Astrocyte (in vitro differentiated cells and primary cell): ENCODE measurements at places on chromosomes 1 and 21. TPM values are rescaled to one million over a fixed set of nuclear protein-coding genes. Genes with fewer than 3 reads are reported as not detected.

DNA sequence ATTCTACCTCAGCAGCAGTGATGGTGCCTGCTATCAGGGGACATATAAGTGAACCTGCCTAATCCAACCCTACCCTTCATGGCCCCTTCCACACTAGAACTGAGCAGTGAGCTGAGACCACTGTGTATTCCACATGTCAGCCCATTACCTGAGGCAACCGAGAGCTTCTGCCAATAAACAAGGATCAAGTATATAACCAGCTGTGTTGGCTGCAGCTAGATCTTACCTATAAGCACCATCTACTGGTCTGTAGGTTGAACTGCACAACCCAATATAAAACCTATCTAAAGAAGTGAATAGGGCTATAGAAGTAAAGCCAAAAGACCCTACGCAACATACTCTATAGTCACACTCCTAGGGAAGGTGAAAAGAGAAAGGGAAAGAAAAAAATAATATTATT is 376.9 kb downstream of the HHIPL2 start:
- no peaks in the 10 kb centered on the region for H3K27me3 ChIP-seq
- H3K27ac ChIP-seq = no peak overlapping the region
- no peaks in the 10 kb centered on the region for H3K36me3 ChIP-seq
- peaks cover 15% of the 10 kb centered on the region for H3K4me1 ChIP-seq
- peak; percentile 41 for DNase-seq
- H3K4me3 ChIP-seq = no peak overlapping the region

Gene MCOLN2
- total RNA-seq = 1.4 and 1.6 TPM in 2 replicates

Gene CFHR1
- total RNA-seq = 0.23 TPM in 1 of 2 replicates, not detected in the other

DNA sequence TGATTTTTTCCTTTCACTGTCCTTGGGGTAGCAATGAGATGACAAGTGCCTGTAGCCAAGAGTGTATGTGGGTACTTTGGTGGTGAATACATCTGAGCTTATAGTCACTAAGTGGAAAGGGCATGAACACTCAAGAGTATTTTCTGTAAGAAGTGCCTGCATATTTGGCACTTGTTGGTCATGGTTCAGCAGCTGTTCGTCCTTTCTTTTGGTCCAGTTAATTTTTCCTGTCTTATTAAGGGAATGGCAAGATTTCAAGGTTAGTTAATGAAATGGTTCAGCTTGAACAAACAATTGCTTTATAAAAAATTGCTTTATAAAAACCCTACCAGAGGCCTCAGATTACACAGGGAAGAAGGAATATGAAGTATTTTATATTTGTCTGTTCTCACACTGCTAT is 48.6 kb upstream of the GPR52 start:
- no peak overlapping the region for H3K4me3 ChIP-seq
- no peaks in the 10 kb centered on the region for H3K36me3 ChIP-seq
- no peak overlapping the region for H3K27ac ChIP-seq
- no peaks in the 10 kb centered on the region for H3K27me3 ChIP-seq

Gene FAM167B
- total RNA-seq = 0.64 and 0.75 TPM in 2 replicates

DNA sequence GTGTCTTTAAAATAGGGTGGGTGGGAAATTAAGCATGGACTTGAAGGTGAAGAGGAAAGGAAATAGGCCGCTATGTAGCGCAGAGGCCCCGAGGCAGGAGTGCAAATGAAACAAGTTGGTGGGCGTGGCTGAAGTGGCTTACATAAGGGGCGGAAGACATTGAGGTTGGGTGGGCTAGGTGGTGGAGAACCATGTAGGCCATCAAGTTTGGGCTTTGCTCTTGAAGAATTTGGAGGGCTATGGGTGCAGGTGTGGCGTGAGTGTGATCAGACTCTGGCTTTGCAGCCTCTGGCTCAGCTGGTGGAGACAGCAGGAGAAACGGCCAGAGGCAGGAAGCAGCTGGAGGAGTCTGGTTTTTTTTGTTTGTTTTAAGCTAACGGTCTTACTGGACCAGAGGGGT is 6.7 kb downstream of the SLFNL1 start:
- no peak overlapping the region for H3K27ac ChIP-seq
- no peaks in the 10 kb centered on the region for H3K27me3 ChIP-seq
- DNase-seq = no peak
- H3K4me3 ChIP-seq = no peak overlapping the region

DNA sequence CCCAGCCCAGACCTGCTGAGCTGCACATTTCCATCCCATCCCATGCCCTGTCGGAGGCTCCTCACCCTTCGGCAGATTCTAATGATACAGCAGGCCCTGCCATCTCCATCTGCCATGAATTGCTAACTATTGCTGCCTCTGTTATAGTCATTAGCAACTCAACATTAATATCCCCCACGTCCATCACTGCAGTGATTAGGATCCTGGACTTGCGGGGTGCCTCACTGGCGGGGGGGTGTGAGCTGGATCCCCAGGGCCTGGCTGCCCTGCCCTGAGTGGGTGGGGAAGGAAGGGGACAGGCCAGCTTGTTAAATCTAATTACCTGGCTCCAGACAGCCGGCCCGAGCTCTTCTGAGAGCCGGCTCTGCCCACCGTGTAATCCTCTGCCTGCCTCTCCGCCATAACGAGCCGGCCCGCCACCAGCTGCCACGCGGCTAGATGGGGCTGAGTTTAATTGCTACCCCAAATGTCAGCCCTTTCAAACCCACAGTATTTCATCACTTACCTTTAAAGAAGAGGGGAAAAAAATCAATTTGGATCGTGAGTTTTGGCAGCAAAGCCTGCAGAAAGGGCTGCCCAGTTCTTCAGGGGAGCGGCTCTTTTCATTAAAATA is 227.3 kb upstream of the CSF3R start:
- DNase-seq = no peak
- no peak overlapping the region for H3K4me3 ChIP-seq
- H3K36me3 ChIP-seq = no peaks in the 10 kb centered on the region
- H3K27ac ChIP-seq = no peak overlapping the region

DNA sequence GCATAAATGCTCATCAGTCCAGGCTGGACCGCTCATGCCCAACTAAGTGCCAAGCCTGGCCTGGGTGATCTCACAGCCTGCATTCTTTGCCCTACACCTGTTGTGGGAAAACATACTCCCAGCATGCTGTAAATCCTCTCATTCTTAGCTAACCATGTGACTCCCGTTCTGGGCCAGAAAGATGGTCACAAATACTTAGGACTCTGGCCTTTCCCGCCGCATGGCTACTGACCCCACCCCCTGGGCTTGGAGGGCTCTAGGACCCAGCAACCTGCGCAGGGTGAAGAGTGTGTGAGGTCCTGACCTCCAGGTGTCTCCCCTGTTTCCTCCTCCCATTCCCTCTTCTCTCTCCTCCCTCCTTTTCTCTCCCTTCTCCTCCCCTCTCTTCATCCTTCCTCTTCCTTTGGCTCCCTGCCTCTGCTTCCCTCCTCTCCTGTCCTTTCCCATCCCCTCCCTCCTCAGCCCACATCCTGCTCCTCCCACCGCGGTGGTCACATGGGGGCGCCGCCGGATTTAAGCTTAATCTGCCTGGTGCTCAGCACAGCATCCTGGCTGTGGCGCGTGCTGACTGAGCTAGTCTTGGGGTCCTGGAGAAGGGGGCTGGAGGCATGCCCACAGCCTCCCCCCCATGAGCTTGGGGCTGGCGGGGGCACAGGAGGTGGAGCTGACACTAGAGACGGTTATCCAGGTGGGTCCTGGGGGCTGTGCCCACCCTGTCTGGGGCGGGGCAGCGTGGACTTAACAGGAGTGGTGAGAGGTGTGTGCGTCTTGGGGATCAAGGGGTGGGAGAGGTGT is at the start of gene CROCC:
Gene CROCC, plus strand, starts transcription at position 541 of the 795 bp plus-strand sequence. Its CDS starts 88 bp downstream, at position 629.
- no peak for DNase-seq
- peaks cover 10% of the 10 kb centered on the region for H3K4me1 ChIP-seq
- H3K27ac ChIP-seq = no peak within 1 kb of the TSS
- peak within 1 kb of the TSS; percentile 42 for H3K4me3 ChIP-seq
- H3K36me3 ChIP-seq = no peaks in the 10 kb centered on the region

GRCh38 chr1:161404051-161404597 is 36.4 kb upstream of the CFAP126 start:
- peaks cover under 1% of the 10 kb centered on the region for H3K4me1 ChIP-seq
- no peaks in the 10 kb centered on the region for H3K36me3 ChIP-seq
- DNase-seq = no peak
- peaks cover 5% of the 10 kb centered on the region for H3K27me3 ChIP-seq
- H3K4me3 ChIP-seq = no peak overlapping the region

Gene ADARB1
- total RNA-seq = 18.4 and 25.8 TPM in 2 replicates

Gene DNASE2B
- total RNA-seq = not detected in 2 replicates

Gene ZBTB8B
- 0.12 and 0.18 TPM in 2 replicates for total RNA-seq

Gene GJB4
- not detected in 2 replicates for total RNA-seq

DNA sequence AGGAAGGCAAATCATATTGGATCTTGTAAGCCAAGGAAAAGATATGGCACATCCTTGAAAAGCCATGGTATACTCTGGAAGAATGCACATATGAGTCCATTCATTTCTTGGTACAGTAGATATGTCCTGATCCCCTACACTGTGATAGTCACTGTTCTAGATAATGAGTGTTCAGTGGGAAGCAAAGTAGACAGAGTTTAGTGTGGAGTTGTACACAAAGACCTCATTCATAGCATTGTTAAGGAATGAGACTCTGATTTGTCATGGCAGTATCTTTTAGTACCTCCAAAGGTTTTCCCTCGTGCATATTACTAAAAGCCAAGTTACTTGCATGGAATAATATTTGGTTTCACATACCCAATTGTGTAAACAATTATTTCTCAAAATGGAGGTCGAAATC is 204.7 kb downstream of the NFIA start:
- H3K27me3 ChIP-seq = peaks cover 7% of the 10 kb centered on the region
- peaks cover 7% of the 10 kb centered on the region for H3K4me1 ChIP-seq
- no peaks in the 10 kb centered on the region for H3K36me3 ChIP-seq
- peak overlapping the region; percentile 69 for H3K27ac ChIP-seq

GRCh38 chr1:15352128-15352957 is 57.3 kb upstream of the EFHD2 start:
- H3K4me1 ChIP-seq = peaks cover 31% of the 10 kb centered on the region
- no peaks in the 10 kb centered on the region for H3K27me3 ChIP-seq
- H3K4me3 ChIP-seq = no peak overlapping the region
- no peaks in the 10 kb centered on the region for H3K36me3 ChIP-seq
- DNase-seq = peak; percentile 74

DNA sequence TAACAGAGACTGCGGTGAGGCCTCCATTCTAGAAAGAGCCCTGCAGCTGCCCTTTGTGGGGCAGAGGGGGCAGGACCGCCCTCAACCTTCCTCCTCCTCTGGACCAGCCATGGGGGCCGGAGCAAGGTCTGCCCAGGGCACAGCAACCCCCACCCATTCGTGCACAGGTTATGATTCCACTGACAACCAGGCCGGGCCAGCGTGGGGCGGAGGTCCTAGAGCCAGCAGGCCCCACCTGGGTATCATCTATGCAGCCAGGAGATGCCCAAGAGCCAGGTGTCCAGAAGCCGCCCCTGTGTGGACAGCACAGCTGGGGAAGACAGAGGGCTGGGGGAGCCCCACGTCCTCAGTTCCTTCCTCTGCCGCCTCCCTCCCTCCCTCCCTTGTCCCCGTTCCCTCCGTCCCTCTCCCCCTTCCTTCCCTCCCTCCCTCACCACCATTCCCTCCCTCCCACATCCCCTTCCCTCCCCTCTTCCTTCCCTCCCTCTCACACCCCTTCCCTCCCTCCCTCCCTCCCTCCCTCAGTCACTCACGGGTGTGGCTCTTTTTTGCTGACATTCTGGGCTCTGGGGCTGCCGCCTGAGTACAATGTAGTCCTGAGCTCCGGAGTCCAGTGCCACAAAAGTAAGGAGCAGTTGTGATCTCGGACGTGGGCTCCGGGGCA is 12.3 kb downstream of the RNF223 start:
- DNase-seq = no peak
- no peaks in the 10 kb centered on the region for H3K27me3 ChIP-seq
- no peak overlapping the region for H3K4me3 ChIP-seq
- H3K4me1 ChIP-seq = peaks cover 26% of the 10 kb centered on the region
- no peaks in the 10 kb centered on the region for H3K36me3 ChIP-seq

DNA sequence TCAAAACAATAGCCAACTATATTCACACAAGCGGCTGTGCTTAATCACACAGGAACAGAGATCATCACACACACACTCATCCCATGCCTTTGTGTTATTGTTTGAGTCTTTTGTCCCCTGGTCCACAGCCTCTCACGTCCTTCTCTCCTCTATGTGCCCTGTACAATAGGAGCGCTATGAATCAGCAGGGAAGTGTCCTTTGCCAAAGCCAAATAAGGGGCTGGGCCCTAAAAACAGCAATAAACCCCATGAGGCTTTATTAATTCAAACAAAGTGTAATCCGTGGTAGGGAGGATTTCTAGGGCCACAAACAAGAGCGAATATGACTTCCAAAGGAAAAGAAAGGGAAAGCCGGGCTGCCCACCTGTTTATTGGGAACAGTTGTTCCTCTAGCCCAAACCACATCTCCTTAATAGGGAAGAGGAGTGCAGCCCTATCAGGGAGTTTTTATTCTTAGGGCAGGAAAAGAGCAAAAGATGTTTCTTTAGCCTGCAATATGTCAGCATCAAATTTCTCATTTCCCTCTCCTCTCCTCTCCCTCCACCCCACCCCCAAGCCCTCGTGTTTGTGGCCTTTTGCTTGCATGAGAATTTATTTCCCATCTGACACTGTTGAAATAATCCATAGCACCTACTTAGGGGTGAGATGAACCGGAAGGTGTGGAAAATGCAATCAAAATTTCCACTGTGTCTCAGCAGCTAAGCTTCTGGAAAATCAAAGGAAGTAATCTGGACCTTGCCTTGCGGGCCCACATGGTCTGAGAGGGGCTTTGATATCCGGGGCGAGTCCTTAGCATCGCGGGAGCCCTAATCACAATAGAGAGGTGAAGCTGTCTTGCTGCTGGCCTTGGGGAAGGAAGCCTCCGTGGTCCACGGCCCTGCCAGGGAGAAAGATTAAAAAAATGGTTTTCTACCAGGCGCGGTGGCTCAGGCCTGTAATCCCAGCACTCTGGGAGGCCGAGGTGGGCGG is 45.3 kb upstream of the ITPKB start:
- H3K4me1 ChIP-seq = peaks cover 8% of the 10 kb centered on the region
- peaks cover 4% of the 10 kb centered on the region for H3K27me3 ChIP-seq
- no peaks in the 10 kb centered on the region for H3K36me3 ChIP-seq
- H3K27ac ChIP-seq = peak overlapping the region; percentile 17

Gene RNF223
- total RNA-seq = 0.18 and 0.38 TPM in 2 replicates

- no peak overlapping the region for H3K27ac ChIP-seq
- H3K36me3 ChIP-seq = no peaks in the 10 kb centered on the region
- peaks cover 5% of the 10 kb centered on the region for H3K4me1 ChIP-seq
- H3K27me3 ChIP-seq = no peaks in the 10 kb centered on the region
Observed at GRCh38 chr1:106217765-106218164, 838.7 kb upstream of the PRMT6 start.

DNA sequence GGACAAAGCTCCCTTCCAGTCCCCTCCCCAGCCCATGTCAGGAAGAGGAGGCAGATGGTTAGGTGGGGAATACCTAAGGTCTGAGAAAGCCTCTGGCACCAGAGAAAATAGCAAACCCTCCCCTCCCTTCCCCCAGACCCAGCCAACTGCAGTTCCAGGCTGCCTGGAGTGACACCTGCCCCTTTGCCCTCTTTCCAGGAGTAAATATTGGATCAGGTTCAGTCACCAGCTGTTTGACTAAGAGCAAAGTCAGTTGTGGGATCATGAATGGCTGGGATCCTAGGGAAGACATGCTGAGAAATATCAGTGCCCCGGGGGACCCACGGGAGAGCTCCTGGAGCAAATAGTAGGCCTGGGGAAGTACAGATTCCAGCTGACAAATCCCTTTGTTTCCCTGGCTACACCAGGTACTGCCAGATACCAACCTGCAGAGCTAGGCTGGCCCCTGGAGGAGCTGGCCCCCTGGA is 12.2 kb upstream of the CDK18 start:
- no peak overlapping the region for H3K27ac ChIP-seq
- H3K36me3 ChIP-seq = no peaks in the 10 kb centered on the region
- DNase-seq = no peak
- peaks cover 33% of the 10 kb centered on the region for H3K27me3 ChIP-seq

Gene SYT14
- 3.9 and 6.1 TPM in 2 replicates for total RNA-seq
